ENCODE measurements at places on chromosomes 1 and 21. TPM values are rescaled to one million over a fixed set of nuclear protein-coding genes. Genes with fewer than 3 reads are reported as not detected.

Gene NUP210L
- 24.4 TPM for total RNA-seq

DNA sequence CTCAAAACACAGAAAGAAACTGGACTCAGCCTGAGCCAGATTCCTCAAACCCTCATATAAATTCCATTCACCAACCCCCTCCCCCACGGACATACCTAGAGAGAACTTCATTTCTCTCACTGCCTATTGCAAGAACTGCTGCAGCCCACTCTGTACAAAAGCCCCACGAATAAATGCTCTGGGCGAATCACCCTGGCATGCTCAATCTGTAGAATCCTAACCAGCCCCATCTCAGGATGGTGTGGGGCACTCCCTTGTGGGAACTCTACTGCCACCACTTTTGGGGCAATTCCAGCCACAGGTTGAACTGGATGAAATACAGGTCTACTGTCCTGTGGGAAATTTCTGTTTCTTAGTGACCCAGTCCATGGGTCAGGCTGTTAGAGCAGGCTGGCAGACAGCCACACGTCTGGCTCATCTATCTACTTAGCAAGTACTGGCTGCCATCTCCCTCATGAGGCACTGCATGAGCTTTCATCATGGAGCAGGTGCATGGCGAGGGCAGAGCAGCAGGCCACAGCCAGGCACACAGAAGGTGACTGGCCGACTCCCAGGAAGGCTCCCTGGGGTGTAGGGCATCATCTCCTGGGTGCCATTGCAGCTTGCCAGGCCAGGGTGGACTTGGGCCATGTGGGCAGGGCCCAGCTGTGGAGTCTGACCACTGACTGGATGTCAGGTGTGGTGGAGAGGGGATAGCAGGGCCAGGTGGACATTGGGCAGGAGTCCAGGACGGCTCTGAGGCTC, 1.6 kb upstream of the C1orf35 start:
- H3K27ac ChIP-seq = no peak overlapping the region
- H3K27me3 ChIP-seq = no peaks in the 10 kb centered on the region
- peaks cover 23% of the 10 kb centered on the region for H3K4me1 ChIP-seq
- H3K36me3 ChIP-seq = no peaks in the 10 kb centered on the region
- no peak overlapping the region for H3K4me3 ChIP-seq

- no peaks in the 10 kb centered on the region for H3K4me1 ChIP-seq
- H3K27ac ChIP-seq = no peak overlapping the region
- no peaks in the 10 kb centered on the region for H3K36me3 ChIP-seq
- no peaks in the 10 kb centered on the region for H3K27me3 ChIP-seq
- DNase-seq = no peak
- H3K4me3 ChIP-seq = no peak overlapping the region
Measured at GRCh38 chr1:219427403-219427802, 185.5 kb downstream of the ZC3H11B start.

Gene LGR6
- 8.3 TPM for total RNA-seq

GRCh38 chr1:99784809-99785255, 18.4 kb upstream of the FRRS1 start:
- no peak for DNase-seq
- no peak overlapping the region for H3K27ac ChIP-seq
- H3K4me1 ChIP-seq = no peaks in the 10 kb centered on the region
- no peaks in the 10 kb centered on the region for H3K27me3 ChIP-seq
- H3K4me3 ChIP-seq = no peak overlapping the region

- no peak overlapping the region for H3K4me3 ChIP-seq
- peak; percentile 26 for DNase-seq
- H3K27me3 ChIP-seq = no peaks in the 10 kb centered on the region
- no peak overlapping the region for H3K27ac ChIP-seq
- no peaks in the 10 kb centered on the region for H3K4me1 ChIP-seq
Measured at GRCh38 chr1:247407180-247407616, 8.8 kb upstream of the NLRP3 start.

GRCh38 chr1:1198423-1199140, 7.8 kb downstream of the TNFRSF18 start:
- no peak overlapping the region for H3K27ac ChIP-seq
- no peaks in the 10 kb centered on the region for H3K4me1 ChIP-seq
- H3K4me3 ChIP-seq = no peak overlapping the region
- DNase-seq = no peak

Gene SPATA46
- 20.0 TPM for total RNA-seq

Gene CELF3
- 3.2 TPM for total RNA-seq

DNA sequence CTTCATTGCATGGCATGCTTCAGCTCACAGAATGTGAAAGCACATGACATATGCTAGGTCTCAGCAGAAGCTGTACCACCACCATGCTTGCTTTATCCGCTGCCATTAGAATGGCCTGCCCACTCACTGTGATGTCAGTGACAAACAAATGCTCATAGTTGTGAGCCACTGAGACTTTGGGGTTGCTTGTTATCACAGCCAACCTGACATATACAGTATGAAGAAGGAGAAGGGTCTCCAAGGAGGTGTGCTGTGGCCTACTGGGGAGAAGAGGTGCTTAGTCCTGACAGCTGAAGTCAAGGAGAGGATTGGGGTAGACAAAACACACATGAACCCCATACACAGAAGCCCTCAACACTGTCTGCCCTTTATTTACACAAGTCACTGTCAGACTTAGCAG, 19.5 kb upstream of the TENT5C start:
- no peak overlapping the region for H3K27ac ChIP-seq
- no peaks in the 10 kb centered on the region for H3K4me1 ChIP-seq
- DNase-seq = no peak
- no peak overlapping the region for H3K4me3 ChIP-seq

DNA sequence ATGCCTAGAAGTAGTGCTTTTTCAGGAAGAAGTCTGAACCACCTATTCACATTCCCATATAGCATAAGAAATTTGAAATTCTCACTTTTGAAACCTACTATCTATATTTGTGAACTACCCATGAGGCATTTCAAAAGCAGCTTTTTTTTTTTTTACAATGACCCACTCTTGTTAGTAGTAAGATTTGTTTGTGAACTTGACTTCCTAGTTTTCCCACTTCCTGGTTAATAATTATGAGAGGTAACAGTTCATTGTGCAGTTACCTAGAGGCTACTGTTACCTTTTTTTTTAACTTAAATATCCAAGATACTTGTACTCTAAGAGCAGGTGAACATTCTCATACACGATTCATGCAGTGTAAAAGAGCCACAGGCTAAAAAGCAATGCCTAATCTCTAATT, 371.7 kb upstream of the ADGRL2 start:
- H3K36me3 ChIP-seq = no peaks in the 10 kb centered on the region
- H3K4me1 ChIP-seq = no peaks in the 10 kb centered on the region
- no peak for DNase-seq

Gene CEP104
- 55.1 TPM for total RNA-seq

DNA sequence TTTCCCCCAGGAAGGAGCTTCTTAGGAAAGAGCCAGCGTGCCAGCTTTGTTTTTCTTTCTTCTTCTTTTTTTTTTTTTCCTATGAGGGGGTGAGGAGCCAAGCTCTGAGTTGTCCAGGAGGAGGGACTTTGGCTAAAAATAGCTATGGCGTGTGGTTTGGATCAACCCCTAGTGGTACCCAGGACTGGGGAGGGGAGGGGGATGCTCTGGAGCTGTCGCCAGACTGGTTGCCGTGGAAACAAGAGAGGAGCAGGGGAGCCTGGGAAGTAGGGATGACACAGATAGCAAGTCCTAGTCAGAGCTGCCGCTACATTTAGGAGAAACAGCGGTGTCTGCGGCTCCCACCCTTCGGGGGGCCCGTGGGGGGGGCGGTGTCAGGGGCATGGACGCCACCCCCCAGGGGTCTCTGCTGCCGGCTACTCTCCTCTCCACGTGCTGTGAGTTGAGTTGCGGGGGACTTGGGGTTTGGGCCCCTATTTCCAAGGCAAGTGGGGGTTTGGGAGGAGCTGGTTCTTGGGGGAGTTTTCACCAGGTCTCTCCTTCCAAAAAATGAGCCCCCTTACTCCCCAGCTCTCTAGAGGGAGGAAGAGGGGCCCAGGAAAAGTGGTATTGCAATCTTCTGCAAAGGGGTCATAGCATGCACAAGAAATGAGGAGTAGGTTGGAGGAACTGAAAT, at the start of gene KCNJ9:
Gene KCNJ9 (plus strand): TSS at position 278 of the 676 bp plus-strand sequence. CDS start 2,493 bp downstream, outside the sequence.
- no peak within 1 kb of the TSS for H3K27ac ChIP-seq
- H3K27me3 ChIP-seq = no peaks in the 10 kb centered on the region
- H3K36me3 ChIP-seq = no peaks in the 10 kb centered on the region
- no peaks in the 10 kb centered on the region for H3K4me1 ChIP-seq
- no peak for DNase-seq

- no peak overlapping the region for H3K27ac ChIP-seq
- no peak overlapping the region for H3K4me3 ChIP-seq
- H3K4me1 ChIP-seq = no peaks in the 10 kb centered on the region
- no peaks in the 10 kb centered on the region for H3K27me3 ChIP-seq
- DNase-seq = no peak
- H3K36me3 ChIP-seq = no peaks in the 10 kb centered on the region
Measured at GRCh38 chr1:245062741-245063305, 92.0 kb upstream of the KIF26B start.

DNA sequence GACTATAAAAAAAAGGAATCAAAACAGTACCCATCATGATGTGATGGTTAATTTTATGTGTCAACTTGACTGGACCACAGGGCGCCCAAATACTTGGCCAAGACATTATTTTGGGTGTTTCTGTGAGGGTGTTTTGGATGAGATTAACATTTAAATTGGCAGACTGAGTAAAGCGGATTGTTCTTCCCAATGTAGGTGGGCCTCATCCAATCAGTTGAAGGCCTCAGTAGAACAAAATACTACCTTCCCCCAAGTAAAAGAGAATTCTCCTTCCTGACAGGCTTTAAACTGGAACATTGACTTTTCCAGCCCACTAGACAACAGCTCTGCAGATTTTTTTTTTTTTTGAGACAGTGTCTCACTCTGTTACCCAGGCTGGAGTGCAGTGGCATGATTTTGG, 10.7 kb downstream of the RAB29 start:
- no peaks in the 10 kb centered on the region for H3K36me3 ChIP-seq
- H3K27ac ChIP-seq = no peak overlapping the region
- H3K4me3 ChIP-seq = no peak overlapping the region
- H3K27me3 ChIP-seq = no peaks in the 10 kb centered on the region

GRCh38 chr1:222068937-222069336, 327.0 kb upstream of the DUSP10 start:
- no peak for DNase-seq
- no peaks in the 10 kb centered on the region for H3K27me3 ChIP-seq
- H3K36me3 ChIP-seq = no peaks in the 10 kb centered on the region
- H3K4me3 ChIP-seq = no peak overlapping the region

Gene ADCY10
- 24.6 TPM for total RNA-seq

DNA sequence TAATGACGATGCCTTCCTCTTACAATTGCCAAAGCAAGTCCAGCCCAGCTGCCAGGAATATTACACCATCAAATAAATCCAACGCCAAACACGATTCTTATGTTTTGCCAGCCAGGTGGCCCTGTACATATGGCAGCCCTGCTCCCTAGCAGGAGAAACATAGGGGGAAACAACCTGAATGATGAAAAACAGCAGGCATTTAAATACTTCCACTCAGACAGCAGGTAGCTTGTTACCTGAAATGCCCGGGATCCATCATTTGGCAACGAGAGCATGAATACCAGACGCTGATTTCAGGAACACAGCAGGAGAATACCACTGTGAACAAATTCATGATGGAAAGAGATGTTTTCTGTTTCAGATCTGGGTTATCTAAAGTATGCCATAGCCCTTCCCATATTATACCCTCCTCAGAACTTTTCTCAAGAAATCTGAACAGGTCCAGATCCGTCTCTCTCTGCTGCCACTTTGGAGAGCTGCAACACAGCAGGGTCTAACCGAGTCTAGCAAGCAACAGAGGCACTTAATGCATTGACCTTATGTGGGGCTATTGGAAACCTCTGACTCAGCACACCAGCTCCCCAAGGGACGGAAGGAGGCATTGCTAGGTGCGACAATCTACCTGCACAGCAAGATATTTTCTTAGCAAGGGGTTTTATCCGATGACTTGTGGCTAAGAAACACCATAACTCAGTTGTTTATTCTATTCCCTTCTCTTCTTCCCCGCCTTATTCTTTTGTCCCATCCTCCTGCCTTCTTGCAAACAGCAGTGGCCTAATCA, 166.3 kb downstream of the BARHL2 start:
- H3K27me3 ChIP-seq = no peaks in the 10 kb centered on the region
- H3K4me1 ChIP-seq = no peaks in the 10 kb centered on the region
- no peak overlapping the region for H3K4me3 ChIP-seq
- no peak for DNase-seq
- H3K27ac ChIP-seq = no peak overlapping the region
- no peaks in the 10 kb centered on the region for H3K36me3 ChIP-seq

- H3K36me3 ChIP-seq = no peaks in the 10 kb centered on the region
- DNase-seq = peak; percentile 83
- peaks cover 8% of the 10 kb centered on the region for H3K4me1 ChIP-seq
- no peak overlapping the region for H3K4me3 ChIP-seq
Measured at GRCh38 chr1:86774305-86775295, 70.2 kb downstream of the SH3GLB1 start.

GRCh38 chr1:7022058-7022457, 236.8 kb downstream of the CAMTA1 start:
- DNase-seq = no peak
- no peaks in the 10 kb centered on the region for H3K36me3 ChIP-seq
- no peaks in the 10 kb centered on the region for H3K4me1 ChIP-seq

GRCh38 chr1:160284220-160284781, 632 bp downstream of the PEX19 start:
- peak; percentile 48 for DNase-seq
- H3K36me3 ChIP-seq = no peaks in the 10 kb centered on the region
- peak overlapping the region; percentile 82 for H3K4me3 ChIP-seq
- H3K4me1 ChIP-seq = peaks cover 11% of the 10 kb centered on the region
- no peaks in the 10 kb centered on the region for H3K27me3 ChIP-seq

Gene OPTC
- 0.87 TPM for total RNA-seq

DNA sequence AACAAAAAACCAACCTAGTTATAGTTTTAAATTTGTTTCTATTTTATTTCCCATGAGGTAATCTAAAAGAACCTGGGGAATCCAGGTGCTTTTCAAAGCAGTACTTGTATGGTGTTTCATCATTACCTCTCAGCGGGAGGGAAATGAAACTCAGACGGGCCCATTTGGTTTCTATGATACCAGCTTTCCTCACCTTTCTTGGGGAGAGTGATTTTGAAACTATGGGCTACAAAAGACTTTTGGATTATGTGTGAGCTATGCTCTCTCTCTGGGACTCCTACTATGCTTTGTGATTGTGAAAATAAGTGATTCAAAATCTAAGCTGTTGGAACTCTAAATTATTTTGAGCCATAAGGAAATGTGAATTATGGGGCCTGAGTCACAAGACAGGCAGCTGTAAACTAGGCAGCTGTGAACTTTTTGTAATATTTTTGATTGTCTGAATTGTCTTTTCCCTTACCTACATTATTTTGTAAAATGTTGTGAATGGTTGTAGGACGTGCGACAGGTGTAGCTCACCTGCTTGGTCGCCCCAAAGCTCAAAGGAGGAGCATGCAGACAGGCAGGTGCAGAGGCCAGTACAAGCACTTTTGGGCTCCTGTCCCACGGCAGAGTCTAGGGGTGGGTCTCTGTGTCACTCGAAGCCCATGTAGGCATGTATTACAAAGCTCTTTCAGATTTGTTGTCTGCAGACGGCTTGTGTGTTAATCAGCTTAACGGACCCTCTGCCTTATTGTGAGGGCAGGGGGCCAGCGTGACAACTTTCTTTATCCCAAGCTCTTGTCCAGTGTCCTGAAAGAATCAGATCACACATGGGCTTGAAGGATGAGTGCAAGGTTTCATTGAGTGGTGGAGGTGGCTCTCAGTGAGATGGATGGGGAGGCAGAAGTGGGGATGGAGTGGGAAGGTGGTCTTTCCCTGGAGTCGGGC, 64.8 kb upstream of the BACH1 start:
- no peaks in the 10 kb centered on the region for H3K27me3 ChIP-seq
- H3K4me1 ChIP-seq = peaks cover 12% of the 10 kb centered on the region
- H3K27ac ChIP-seq = no peak overlapping the region
- H3K4me3 ChIP-seq = no peak overlapping the region

- H3K36me3 ChIP-seq = no peaks in the 10 kb centered on the region
- H3K27me3 ChIP-seq = no peaks in the 10 kb centered on the region
- H3K4me3 ChIP-seq = no peak overlapping the region
- DNase-seq = peak; percentile 26
Measured at GRCh38 chr1:44250068-44250781, 37.0 kb downstream of the DMAP1 start.

All from testis (tissue), 5 donors.